GM13977 (cell line): ENCODE measurements at places on chromosomes 4 and X.

- no peak for DNase-seq
These were observed 186.7 kb downstream of the TENM3 start for GRCh38 chr4:182429896-182430295.

GRCh38 chr4:30385650-30386049 is 334.5 kb upstream of the PCDH7 start:
- DNase-seq: no peak

DNA sequence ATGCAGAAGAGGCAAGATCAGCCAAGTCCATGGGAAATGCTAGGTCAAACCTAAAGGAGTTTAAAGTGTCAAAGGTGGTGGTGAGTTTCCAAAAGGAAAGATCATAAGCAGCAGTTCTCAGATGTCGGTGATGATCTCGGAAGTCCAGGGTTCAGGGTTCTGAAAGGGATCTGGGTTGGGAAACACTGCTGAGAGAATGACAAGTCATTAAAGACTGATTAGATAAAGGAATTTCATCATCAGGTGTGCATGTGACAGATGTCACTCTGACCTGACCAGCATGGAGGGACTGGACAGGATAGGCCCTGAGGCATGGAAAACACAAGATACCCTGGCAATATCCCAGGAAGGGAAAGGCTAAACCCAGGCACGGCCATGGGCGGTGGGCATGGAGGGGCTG is 195.7 kb upstream of the TBL1X start:
- no peak for DNase-seq

GRCh38 chr4:181259081-181259709 is 984.0 kb upstream of the TENM3 start:
- DNase-seq: no peak

GRCh38 chrX:112669824-112670223 is 9.9 kb downstream of the LHFPL1 start:
- no peak for DNase-seq
